Aorta (tissue), 5 donors: ENCODE measurements at places on chromosomes 3 and 15. TPM values are rescaled to one million over a fixed set of nuclear protein-coding genes. Genes with fewer than 3 reads are reported as not detected.

Gene PAK6
- 0.81 TPM for total RNA-seq

Gene ARPC4
- total RNA-seq = 165 TPM

Gene TMEM115
- 32.9 TPM for total RNA-seq

Gene NR1I2
- not detected for total RNA-seq

Gene EIF4E3
- 22.2 TPM for total RNA-seq

Gene RAD51
- 0.42 TPM for total RNA-seq

DNA sequence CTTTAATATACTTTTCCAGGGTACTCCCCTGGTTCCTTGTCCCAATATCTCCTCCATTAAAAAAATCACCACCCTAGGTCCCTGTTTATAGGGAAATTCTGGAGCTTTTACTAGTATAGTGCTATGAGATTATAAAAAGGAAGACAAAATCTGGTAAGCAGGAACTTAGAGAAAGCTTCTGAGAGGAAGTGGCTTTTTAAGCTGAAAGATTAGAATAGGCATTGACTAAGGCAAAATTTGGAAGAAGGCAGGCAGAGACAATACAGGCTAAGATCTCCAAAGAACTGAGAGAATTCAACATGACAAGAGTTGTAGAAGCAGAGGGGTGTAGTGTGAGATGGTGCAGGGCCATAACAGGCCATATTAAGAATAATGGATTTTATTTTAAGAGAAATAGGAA is 25.8 kb downstream of the SGO1 start:
- no peak for DNase-seq
- no peaks in the 10 kb centered on the region for H3K4me1 ChIP-seq
- H3K27ac ChIP-seq = no peak overlapping the region

DNA sequence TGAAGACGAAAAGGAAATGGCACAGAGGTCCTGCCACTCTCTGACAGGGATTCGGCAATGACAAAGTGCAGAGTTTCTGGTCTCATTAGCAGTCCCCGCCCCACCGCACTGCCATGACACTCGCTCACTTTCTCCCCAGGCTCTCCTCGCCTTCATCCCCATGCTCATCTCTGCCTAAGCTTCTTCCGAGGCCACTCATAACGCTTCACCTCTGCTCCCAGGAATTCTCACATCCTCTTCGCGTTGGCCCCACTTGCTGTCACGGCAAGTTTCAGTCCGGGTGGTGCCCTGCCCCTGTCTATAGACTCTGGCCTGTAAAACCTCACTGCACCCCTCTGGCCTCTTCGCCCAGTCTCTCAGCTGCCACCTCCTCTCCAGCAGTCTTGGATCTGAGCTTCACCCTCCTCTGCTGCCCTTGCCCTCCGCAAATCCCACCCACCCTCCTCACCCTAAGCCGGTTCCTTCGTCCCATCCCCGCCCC is 654 bp downstream of the RUBCN start:
- no peaks in the 10 kb centered on the region for H3K36me3 ChIP-seq
- H3K27me3 ChIP-seq = no peaks in the 10 kb centered on the region
- no peaks in the 10 kb centered on the region for H3K4me1 ChIP-seq
- DNase-seq = no peak
- H3K4me3 ChIP-seq = peak overlapping the region; percentile 67

DNA sequence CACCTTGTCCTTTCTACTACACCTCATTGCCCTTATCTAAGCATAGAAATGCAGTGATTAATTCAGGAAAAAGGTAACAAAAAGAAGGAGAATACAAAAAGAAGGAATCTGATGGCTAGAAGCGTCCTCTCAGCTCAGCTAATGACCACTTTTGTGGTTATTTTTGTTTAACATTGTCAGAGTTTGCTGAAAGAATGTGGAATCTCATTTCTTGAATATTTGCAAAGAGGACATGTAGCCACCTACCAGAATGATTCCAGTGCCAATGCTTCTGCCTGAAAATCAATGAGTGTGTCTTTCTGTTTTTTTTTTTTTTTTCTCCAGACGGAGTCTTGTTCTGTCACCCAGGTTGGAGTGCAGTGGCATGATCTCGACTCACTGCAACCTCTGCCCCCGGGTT is 24.5 kb downstream of the NANOGP8 start:
- no peaks in the 10 kb centered on the region for H3K36me3 ChIP-seq
- H3K27ac ChIP-seq = no peak overlapping the region
- no peaks in the 10 kb centered on the region for H3K4me1 ChIP-seq
- no peaks in the 10 kb centered on the region for H3K27me3 ChIP-seq

DNA sequence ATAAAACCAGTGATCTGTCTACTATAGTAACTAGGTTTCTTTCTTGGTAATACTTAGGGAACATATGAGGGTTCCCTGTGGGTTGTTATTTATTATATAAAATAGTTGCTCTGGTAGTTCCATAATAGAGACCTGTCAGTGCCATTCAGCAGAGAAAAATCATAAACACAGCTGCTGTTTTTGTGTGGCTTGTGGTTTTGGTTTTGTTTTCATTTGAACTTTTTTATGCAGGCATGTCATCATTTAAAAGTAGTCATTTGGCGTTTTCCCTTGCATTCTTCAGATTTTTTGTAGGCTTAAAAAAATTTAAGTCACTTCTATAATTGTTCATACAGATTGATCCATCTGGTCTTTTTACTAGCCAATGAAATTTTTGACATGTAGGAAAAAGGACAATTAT is 47.9 kb downstream of the PIK3CA start:
- H3K36me3 ChIP-seq = no peaks in the 10 kb centered on the region
- H3K27me3 ChIP-seq = no peaks in the 10 kb centered on the region
- DNase-seq = no peak
- H3K27ac ChIP-seq = no peak overlapping the region
- no peak overlapping the region for H3K4me3 ChIP-seq

DNA sequence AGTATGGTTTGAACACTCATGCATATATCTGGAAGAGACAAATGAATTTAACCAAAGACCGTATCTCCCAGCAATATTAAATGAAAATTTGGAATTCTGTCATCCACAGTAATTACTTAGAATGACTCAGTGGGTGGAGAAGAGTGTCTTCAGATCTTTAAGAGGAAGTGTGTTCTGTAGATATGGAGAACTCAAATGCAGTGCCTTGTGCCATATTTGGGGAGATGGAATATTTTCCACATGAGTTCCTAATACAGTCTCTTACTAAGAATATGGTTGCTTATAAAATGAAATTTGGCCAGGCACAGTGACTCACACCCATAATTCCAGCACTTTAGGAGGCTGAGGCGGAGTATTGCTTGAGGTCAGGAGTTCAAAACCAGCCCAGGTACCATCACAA is 40.5 kb downstream of the ANO10 start:
- no peak for DNase-seq
- H3K36me3 ChIP-seq = no peaks in the 10 kb centered on the region
- no peak overlapping the region for H3K4me3 ChIP-seq
- H3K27me3 ChIP-seq = no peaks in the 10 kb centered on the region
- no peaks in the 10 kb centered on the region for H3K4me1 ChIP-seq
- H3K27ac ChIP-seq = no peak overlapping the region

- no peaks in the 10 kb centered on the region for H3K27me3 ChIP-seq
- no peaks in the 10 kb centered on the region for H3K36me3 ChIP-seq
- H3K4me1 ChIP-seq = peaks cover 16% of the 10 kb centered on the region
- H3K4me3 ChIP-seq = no peak overlapping the region
- DNase-seq = no peak
Observed at GRCh38 chr15:47409600-47409999, 307.7 kb upstream of the SEMA6D start.

GRCh38 chr3:39148435-39149058 is 4.8 kb downstream of the CSRNP1 start:
- H3K4me3 ChIP-seq = no peak overlapping the region
- peaks cover 5% of the 10 kb centered on the region for H3K36me3 ChIP-seq
- no peak for DNase-seq
- H3K4me1 ChIP-seq = peaks cover 10% of the 10 kb centered on the region
- no peaks in the 10 kb centered on the region for H3K27me3 ChIP-seq
- H3K27ac ChIP-seq = peak overlapping the region; percentile 71

DNA sequence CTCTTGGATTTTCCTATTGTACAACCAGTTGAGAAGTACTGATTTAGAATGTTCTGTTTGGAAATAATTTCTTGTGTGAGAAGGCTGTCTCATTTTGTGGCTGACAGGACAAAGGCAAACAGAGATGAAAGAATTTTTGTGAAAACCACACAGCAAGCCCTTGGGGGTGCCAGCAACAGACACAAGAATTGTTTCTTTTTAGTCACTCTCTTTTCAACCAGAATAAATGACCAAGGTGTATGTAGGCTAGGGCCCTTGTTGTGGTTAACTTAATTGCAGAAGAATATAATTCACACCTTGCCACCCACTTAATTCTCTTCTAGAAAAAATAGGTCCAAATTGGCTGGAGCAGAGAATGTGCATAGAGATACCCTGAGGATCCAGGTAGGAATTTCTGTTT is 329.4 kb upstream of the TBC1D5 start:
- no peak for DNase-seq
- H3K27me3 ChIP-seq = no peaks in the 10 kb centered on the region
- H3K36me3 ChIP-seq = no peaks in the 10 kb centered on the region
- H3K4me1 ChIP-seq = no peaks in the 10 kb centered on the region

DNA sequence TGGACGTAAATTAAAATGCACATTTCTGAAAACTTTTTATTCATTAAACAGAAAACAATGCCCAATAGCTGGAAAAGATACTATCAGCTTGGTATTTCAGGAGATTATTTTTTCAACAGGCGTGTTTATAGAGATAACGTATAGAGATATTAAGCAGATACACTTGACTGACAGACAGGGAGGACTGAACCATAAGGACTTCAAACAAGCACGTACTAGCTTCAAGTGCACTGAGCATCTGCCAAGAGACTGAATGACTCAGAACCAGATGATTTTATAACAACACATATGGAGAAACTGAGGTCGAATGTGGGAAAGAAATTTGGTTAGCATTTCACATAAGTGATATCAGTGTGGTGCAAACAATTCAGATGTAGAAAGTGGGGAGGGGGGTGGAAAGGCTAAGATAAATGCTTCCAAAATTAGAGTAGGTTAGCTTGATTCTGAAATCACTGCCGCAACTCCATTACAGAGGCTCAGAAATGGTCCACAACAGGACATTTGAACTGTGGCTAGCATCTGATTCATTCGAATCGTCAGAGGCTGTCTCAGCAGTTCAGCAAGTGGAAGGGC is 103.5 kb downstream of the SEMA6D start:
- H3K4me3 ChIP-seq = no peak overlapping the region
- H3K27me3 ChIP-seq = no peaks in the 10 kb centered on the region
- no peak overlapping the region for H3K27ac ChIP-seq
- H3K4me1 ChIP-seq = no peaks in the 10 kb centered on the region
- no peak for DNase-seq

DNA sequence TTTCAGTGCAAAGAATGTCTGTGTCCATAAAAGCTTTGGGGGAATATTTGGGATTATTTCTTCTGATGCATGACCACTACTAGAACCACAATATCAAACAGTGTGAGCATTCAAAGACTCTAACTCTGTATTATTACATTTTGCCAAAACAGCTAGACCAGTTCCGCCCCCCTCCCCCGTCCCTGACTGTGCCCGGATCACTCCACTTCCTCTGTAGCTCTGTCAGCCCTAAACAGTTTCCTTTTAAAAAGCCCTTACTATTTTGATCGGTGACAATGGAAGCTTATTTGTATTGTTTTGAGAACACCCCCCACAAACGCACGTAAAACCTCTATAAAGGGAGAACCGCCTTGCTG is 36.6 kb upstream of the EPHB3 start:
- peak overlapping the region; percentile 1 for H3K4me3 ChIP-seq
- H3K27me3 ChIP-seq = no peaks in the 10 kb centered on the region
- DNase-seq = no peak
- no peaks in the 10 kb centered on the region for H3K4me1 ChIP-seq

DNA sequence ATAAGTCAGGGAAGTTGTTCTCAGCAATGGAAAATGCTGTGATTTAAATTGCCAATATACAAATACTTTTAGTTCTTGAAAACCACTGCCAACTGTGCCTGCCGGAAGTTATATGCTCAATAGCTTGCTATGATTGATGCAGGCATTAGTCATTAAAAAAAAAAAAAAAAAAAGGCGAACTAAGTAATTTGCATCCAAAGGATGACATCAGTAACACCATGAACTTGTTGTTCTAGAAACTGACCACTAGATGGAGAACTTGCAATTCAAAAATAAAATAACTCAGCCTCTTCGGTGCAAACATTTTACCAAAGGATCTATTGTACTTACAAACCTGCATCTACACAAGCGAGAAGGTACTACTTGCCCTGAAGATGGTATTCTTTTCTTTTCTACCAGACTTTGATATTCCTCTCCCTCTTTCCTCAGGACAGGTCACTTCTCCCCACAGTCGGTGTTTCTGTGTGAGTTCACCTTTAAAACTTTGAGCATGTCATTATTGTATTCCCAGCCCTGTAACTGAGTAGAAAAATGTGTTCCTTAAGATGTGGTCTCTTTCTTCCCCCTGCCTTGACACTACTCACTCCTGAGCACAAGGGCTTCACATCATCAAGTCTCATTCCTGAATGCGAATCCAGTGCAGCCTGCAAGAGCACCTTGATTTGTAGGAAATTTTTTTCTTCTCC is 115.0 kb upstream of the VEPH1 start:
- DNase-seq = no peak
- H3K4me1 ChIP-seq = no peaks in the 10 kb centered on the region
- no peaks in the 10 kb centered on the region for H3K27me3 ChIP-seq
- no peaks in the 10 kb centered on the region for H3K36me3 ChIP-seq
- no peak overlapping the region for H3K4me3 ChIP-seq

GRCh38 chr15:45449916-45450867 is 71.8 kb upstream of the GATM start:
- no peaks in the 10 kb centered on the region for H3K36me3 ChIP-seq
- no peak overlapping the region for H3K4me3 ChIP-seq
- no peaks in the 10 kb centered on the region for H3K4me1 ChIP-seq
- no peak overlapping the region for H3K27ac ChIP-seq

DNA sequence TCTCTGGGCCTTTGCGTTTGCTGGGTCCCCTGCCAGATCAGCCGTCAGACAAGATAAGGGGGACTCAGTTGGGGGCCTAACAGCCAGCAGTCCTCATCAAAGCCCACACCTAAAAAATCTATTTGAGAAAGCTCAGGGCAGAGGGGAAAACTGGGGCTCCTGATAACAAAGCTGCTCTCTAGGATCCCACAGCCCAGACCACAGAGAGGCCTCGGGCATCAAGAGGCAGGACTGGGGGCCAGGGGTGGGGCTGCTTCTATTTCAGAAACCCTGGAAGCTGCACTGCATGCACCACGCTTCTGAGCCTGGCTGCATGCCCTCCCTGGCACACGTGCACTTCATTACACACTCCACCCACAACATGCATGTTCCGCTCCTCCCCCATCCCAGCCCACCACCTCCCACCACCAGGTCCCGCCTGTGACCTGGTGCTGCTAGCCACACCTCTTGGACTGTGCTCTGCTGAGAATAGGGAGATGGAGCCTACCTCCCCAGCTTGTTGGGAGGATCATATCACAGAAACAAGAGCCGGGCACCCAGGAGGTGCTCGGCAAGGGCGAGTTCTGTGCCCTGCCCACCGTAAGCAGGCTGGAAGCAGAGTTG is 26.6 kb downstream of the FBLN2 start:
- DNase-seq = no peak
- no peaks in the 10 kb centered on the region for H3K36me3 ChIP-seq
- H3K4me1 ChIP-seq = no peaks in the 10 kb centered on the region
- H3K27me3 ChIP-seq = no peaks in the 10 kb centered on the region

GRCh38 chr3:156750874-156751245 is 75.3 kb upstream of the LEKR1 start:
- H3K27me3 ChIP-seq = no peaks in the 10 kb centered on the region
- no peak for DNase-seq
- no peak overlapping the region for H3K27ac ChIP-seq
- H3K36me3 ChIP-seq = no peaks in the 10 kb centered on the region
- H3K4me3 ChIP-seq = no peak overlapping the region

- DNase-seq = no peak
- H3K27ac ChIP-seq = no peak overlapping the region
Observed at GRCh38 chr3:71684757-71685386, 40.3 kb downstream of the EIF4E3 start.
